Osteoblast (primary cell): ENCODE measurements at places on chromosomes 5 and 9. TPM values are rescaled to one million over a fixed set of nuclear protein-coding genes. Genes with fewer than 3 reads are reported as not detected.

DND1 gene
- total RNA-seq: 0.59 TPM in 1 of 2 replicates, not detected in the other

ANKRD18A gene
- total RNA-seq: under 0.01 TPM in 1 of 2 replicates, not detected in the other

TMEM252 gene
- not detected in 2 replicates for total RNA-seq

PCDHA11 gene
- total RNA-seq: 0.29 and 0.36 TPM in 2 replicates

PTPN3 gene
- total RNA-seq: 2.9 TPM in 2 replicates

IFNE gene
- 2.9 and 3.6 TPM in 2 replicates for total RNA-seq

C9orf85 gene
- total RNA-seq: 11.2 and 12.1 TPM in 2 replicates

RMND5B gene
- total RNA-seq: 20.0 and 20.6 TPM in 2 replicates

UBLCP1 gene
- total RNA-seq: 36.9 and 37.1 TPM in 2 replicates

PDE8B gene
- total RNA-seq: under 0.01 TPM in 2 replicates

ACER2 gene
- total RNA-seq: 1.5 and 2.2 TPM in 2 replicates

IZUMO3 gene
- not detected in 2 replicates for total RNA-seq
